NCI-H345 (cell line): ENCODE measurements at places on chromosomes 3 and 15.

- DNase-seq = no peak
Measured at GRCh38 chr3:38141173-38141951, 2.9 kb downstream of the MYD88 start.

GRCh38 chr3:179260949-179261765, 10.2 kb upstream of the KCNMB3 start:
- peak; percentile 89 for DNase-seq

DNA sequence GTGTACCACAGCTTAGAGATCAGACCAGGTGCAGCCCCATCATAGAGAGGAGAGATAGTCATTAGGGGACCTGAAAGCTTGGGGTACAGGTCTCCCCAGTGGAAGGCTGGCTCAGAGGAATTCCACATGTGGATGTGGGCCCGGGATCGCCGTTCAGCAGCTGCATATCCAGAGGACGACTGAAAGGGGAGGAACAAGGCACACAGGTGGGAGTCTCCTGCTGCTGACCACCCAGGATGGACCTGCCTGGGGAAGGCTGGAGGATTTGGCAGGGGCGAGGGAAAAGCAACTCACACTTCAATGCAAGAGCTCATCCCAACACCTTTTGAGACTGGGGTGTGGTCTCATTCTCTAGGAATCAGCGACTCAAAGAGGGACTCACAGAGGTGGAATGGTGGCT, 25.0 kb upstream of the MRPS22 start:
- no peak for DNase-seq

GRCh38 chr3:193704431-193704830, 111.4 kb downstream of the OPA1 start:
- DNase-seq = no peak

DNA sequence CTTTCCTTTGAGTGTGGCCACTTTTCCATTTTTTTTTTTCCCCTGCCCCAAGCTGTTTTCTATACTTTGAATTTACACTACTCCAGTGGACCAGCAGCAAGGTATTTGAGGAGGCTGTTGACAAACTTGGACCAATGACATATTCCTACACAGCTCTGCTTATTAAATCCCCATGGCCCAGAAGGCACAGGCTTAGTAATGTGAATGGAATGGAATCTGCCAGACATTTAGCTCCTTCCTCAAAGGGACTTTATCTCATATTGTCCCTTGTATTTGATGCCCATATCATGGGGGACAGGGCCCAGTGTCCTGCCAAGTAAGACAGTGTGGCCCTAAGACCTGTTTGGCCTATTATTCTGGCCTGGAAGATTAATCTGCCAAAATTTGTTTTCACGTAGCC, 107.5 kb downstream of the CHCHD6 start:
- no peak for DNase-seq

GRCh38 chr3:13208706-13209633, 135.7 kb upstream of the IQSEC1 start:
- DNase-seq = no peak

DNA sequence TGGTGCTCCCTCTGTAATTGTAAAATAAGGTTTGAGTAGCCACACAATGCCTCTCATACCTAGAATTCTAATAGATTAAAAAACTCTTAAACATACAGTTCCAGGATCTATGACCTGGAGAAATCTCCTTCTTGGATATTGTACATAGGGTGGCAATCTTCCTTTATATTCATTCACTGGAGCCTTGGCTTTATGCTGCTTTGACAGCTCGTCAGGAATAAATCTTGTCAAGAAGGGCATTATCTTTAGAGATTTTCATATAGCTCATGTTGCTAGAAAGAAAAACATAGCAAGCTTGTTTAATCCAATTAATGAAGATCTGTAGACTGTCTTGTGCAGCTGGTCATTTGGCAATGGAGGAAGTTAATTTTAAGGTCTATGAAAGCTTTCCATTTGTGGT, 131.1 kb downstream of the PYDC2 start:
- DNase-seq = no peak

GRCh38 chr3:100737334-100737733, 28.0 kb downstream of the TFG start:
- DNase-seq = no peak

DNA sequence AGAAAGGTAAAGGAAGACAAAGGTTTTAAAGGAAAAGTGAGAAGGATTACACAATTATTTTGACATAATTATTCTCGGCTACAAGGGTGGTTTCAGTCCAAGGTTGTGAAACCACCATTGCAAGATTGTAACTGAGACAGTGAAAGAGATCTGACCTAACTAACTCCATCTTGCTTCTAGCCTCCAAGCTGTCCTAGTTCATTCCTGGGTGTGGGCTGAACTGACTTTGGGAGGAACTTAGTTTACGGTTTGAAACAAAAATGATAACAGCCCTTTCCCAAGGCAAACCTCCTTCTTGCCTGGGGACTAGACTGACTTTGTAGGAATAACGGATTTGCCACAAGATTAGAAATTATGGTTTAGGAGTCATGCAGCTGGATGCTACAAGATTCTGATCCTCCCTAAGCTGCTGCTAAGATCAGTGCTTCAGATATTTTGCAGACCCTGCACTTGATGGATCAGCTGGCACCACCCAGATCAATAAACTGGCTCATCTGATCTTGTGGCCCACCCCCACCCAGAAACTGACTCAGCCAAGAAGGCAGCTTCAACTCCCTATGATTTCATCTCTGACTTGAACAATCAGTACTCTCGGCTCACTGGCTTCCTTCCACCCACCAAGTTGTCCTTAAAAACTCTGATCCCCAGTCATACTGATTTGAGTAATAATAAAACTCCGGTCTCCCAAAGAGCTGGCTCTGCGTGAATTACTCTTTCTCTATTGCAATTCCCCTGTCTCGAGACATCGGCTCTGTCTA, 57.7 kb upstream of the AADACL2 start:
- DNase-seq = no peak

- DNase-seq = no peak
Measured at GRCh38 chr3:123352134-123352554, 96.7 kb downstream of the ADCY5 start.

- no peak for DNase-seq
Measured at GRCh38 chr3:30974071-30974470, 79.6 kb upstream of the GADL1 start.

GRCh38 chr3:184568924-184569829, 7.6 kb downstream of the EPHB3 start:
- DNase-seq = peak; percentile 51

- DNase-seq = no peak
Measured at GRCh38 chr3:160921020-160921635, 165.1 kb downstream of the PPM1L start.

GRCh38 chr15:63473007-63473748, 31.2 kb upstream of the USP3 start:
- peak; percentile 39 for DNase-seq

GRCh38 chr15:73079565-73079964, 27.3 kb downstream of the NEO1 start:
- DNase-seq = no peak

DNA sequence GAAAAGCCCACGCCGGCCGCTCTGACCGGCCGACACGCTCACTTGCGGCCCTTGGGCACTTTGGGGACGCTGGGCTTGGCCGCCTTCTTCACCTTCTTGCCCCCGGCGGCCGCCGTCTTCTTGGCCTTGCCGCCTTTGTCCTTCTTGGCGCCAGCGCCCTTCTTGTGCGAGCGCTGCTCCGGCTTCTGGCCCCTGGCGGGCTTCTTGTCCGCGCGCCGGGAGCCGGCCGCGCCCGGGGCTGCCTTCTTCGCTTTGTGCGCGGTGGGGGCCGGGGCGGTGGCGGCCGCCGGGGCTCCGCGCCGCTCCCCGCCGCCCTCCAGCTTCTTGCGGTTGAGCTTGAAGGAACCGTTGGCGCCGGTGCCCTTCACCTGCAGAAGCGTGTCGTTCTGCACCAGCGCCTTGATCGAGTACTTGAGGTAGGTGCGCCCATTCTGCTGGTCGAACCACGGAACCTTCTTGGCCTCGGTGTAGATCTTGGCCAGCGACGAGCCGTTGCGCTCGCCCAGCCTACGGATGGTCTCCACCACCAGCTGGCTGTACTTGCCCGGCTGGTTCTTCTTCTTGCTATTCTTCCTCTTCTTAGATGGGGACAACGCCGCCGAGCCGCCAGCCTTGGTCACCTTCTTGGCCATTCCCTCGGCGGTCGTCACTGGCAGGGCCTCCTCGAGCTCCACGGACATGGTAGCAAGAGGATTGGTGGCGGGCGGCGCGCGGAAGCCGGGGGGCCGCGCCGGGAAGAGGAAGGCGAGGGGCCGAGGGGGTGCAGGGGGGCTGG, 36.7 kb downstream of the HMCES start:
- no peak for DNase-seq

- DNase-seq = no peak
Measured at GRCh38 chr15:78205856-78206255, 28.5 kb downstream of the ACSBG1 start.

DNA sequence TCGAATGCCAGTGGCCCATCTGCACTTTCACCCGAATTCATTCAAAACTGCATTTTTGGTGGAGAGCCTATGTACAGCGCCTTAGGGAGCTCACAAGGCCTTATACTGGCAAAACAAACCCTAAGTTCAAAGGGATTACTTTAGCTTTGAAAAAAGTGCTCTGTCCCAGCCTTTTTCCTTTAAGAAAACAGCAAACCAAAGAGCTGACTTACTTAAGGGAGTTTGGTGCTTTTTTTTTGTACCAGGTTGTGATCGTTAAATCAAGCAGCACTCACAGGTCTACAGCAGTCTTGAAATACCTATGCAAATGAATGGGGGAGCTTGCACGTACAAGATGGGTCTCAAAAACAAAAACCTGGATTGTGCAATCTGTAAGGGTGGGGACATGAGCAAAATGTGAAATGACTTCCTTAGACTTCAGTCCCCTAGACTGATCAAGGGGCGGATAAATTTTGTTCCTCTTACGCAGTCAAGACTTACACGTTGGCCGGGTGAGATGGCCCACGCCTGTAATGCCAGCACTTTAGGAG, 11.6 kb upstream of the PIK3CB start:
- no peak for DNase-seq

DNA sequence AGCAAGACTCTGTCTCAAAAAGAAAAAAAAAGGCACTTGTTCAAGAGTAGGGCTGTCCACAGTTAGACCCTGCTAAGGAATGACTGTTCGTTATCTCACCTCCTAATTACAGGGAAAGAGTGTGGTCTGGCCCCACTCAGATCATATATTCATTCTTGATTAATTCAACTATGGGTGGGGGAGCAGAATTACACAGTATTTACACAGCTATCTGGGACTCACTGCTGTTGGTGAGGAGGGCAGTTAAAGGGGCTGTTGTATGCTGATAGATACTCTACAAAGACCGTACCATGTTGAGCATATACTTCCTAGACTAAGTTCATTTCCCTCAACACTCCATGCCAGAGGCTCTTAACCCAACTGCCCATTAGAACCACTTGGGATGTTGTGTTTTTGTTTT, 3.8 kb upstream of the ZNF620 start:
- no peak for DNase-seq

DNA sequence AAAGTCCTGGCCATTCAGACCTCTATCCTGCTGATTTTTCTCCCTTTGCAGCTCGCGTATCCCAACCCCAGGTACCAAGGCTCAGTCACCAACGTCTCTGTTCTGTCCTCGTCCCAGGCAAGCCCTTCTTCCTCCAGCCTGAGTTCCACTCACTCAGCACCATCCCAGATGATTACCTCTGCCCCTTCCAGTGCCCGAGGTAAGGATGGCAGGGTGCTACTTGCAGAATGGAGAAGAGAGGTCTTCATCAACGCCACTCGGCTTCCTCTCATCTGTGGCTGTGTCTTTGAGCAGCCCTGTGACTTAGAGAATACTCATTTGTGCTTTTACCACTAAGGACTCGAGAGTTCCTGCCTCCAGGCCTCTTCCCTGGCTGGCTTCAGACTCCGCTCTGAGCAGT, 22.6 kb upstream of the MANF start:
- DNase-seq = no peak

DNA sequence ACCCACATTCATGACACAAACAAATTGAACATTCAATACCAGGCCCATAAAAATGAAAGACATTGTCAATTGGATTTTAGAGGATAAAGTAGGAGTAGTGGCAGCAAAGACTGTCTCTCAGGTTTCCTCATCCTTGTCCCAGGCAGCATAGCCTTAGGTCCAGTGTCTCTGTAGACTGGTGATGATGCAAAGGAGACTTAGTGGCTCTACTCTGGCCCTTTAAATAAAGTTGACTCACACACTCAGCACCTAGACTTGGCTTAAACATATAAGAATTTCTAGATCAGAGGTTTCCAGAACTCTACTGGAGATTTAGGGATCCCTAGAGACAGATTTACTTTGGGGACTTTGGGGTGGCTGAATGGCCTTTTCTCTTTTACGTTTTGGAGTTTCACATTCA, 166.6 kb downstream of the NR1D2 start:
- no peak for DNase-seq

DNA sequence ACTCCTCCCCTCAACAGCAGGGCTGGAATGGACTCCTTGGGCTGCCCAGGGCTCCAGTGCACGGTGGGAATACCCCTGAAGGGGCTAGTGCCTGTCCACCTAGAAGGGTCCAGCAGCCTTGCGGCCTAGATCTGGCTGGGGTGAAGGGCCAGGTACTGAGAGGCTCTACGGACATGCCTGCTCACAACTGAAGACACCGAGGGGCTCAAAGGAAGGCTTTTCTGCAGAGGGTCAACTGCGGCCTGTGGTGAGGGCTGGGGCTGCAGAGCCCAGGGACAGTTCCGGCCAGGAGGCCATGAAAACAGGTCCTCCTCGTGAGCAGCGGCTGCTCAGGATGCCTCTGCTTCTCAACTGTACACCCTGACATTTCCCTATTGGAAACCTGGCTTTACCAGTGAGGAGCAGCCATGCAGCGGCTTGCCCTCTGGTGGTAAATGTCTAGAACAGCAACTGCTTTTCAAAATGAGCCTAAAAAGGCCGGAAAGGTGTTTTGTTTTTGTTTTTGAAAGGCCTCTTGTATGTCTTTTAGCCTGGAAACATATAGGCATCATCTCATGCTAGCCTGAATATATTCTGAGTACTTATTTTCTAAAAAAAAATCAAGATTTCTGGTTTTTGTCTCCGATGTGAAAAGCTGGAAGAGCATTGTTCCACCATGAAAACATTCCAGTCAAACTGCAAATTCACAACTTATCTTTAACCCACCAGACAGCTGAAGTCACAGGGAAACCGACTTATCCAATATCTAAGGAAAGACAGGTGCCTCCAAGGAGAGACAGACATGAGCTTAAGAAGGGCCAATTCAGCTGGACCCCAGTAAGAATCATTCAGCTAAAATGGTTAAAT, 163.4 kb downstream of the KLF13 start:
- DNase-seq = peak; percentile 41

DNA sequence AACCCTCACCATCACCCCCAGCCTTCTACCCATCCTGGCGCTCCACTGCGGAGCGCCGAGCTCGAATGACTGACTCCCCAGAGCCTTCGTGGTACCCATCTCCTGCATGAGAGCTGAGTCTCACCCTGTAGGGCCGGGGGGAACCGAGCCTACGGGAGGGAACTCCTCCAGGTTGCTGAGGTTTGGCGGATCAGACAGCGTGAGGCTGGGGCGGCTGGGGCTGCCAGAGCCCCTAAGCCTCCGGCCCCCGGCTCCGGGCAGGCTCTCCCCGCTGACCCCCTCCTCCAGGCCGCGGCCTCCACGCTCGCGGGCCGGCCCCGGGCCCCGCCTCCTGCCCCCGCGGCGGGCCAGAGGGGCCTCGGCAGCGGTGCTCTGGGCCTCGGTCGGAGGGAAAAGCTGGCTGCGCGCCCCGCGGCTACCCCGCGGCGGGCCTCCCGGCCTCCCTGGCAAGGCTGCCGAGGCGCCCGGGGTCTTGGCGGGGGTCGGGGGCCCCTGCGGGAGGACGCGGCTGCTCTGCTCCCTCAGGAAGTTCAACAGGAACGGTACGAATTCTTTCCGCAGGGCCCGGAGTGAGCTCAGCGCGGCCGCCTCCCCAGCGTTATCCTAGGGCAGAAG, 643 bp downstream of the CDAN1 start:
- no peak for DNase-seq
